ENCODE measurements at places on chromosomes 4 and X.

DNA sequence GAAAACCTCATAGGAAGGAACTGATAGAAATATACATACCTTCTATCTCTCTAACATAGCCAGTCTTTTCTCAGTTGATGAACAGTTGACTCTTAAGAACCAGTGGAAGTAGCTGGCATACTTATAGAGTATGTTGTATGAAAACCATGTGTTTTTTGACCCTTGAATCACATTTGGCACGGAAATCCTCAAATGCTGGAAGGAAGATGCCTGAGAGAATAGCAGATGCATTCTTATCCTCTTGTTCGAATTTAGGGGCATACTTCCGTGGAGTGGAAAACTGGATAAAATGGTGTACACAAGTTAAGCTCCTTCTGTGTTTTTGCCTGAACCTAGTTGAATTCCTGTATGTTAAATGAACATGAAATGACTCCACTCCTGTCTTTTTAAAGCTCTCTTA, 145.5 kb downstream of the PCDH7 start:
- DNase-seq = no peak

GRCh38 chr4:138181287-138181686, 60.9 kb downstream of the SLC7A11 start:
- DNase-seq = peak; percentile 36

GRCh38 chr4:80240976-80241375, 25.5 kb upstream of the FGF5 start:
- no peak for DNase-seq

DNA sequence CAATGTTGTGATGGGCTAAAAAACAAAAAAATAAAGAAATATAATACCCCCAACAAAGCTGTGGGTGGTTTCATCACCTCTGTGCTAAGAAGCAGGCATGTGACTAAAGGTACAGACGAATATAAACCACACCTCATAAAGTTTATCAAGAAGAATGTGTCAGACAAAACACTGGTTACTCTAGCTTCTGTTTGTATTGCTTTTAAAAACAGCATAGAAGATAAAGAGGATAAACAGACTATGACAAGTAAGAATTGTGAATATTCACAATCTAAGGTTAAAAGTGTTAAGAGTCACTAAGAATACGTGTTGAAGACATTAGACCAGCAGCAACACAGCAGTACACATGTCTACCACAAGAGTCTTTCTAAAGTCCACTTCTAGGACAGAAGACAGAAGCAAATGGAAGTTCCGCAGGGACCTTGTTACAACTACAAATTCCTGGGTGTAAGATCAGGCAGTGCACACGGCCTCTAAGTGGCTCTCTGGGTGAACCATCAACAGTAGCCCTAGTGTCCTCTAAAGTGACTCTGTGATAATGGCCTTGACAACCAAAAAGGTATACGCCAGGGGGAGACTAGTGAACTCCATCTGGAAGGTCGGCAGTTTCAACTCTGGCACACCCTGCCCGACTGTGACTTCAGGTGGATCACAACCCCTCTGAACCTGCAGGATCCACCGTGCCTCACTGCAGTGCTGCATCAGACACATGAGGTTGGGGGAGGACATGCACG, 8.3 kb upstream of the FGFBP2 start:
- DNase-seq = no peak

- DNase-seq = no peak
These were observed 244.5 kb upstream of the FSTL5 start for GRCh38 chr4:162408309-162408708.

DNA sequence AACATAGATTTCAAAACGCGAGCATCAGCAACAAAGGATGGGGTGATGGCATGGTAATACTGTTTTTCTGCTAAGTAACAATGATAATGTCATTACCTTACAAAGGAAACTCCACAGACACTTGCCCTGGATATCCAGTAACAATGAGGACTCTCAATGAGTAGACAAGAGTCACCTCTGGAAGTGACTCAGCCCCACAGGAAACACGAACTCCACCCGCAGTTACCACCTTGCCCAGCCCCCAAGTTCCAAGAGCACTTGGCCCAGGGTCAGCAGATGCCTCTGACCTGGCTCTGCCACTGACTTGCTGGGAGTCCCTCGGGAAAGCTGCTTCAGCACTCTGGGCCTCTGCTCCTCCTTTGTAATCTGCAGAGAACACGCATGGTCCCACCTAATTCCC, 110.3 kb upstream of the MAP3K15 start:
- no peak for DNase-seq

DNA sequence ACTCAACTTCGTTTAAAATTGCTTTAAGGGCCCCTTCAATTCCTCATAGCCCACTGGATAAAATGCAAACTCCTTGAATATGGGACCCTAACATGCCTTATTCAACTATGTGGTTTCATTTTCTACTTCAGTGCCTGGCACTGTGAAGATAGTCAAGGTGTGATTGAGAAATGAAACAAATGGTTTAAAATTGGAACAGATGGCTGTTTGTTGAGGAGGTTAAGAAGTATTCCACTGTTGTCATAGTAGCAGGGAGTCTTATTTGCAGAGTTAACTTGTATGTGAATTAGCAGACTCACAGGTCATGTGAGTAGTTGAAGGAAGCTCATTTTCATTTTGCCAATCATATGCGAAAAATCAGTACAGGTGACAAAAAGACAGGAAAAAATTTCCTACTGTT, 593.3 kb downstream of the KCTD8 start:
- peak; percentile 9 for DNase-seq

- DNase-seq = no peak
These were observed 1718.8 kb upstream of the PCDH10 start for GRCh38 chr4:131430302-131430701.

GRCh38 chrX:29348288-29348687, 761.0 kb downstream of the IL1RAPL1 start:
- DNase-seq = no peak

DNA sequence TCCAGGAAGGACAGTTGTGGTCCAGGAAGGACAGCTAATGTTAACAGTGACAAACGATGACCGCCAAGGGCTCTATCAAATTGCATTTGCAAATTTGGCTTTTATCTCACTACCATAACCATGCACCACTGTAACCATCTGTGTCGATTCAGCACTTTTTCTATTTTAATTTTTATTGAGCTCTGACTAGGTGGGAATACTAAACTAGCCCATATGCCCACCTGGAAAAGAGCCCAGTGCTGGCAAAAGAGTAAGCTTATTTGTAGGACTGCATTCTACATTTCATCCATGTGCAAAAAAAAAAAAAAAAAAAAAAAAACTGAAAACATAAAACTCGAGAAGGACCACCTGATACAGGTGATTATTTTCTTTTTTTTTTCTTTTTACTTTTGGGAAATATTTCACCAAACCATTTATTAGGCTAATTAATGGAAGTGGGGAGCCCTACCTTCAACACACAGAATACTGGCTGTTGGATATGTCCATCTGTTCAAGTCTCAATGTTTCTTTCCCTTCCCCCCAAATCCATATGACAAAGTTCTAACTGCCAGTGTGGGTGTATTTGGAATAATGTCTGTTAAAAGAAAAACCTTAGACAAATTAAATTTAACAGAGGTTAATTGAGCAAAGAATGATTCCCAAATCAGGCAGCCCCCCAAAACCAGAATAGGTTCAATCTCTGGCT, 99.5 kb upstream of the MXRA5 start:
- DNase-seq = peak; percentile 41

DNA sequence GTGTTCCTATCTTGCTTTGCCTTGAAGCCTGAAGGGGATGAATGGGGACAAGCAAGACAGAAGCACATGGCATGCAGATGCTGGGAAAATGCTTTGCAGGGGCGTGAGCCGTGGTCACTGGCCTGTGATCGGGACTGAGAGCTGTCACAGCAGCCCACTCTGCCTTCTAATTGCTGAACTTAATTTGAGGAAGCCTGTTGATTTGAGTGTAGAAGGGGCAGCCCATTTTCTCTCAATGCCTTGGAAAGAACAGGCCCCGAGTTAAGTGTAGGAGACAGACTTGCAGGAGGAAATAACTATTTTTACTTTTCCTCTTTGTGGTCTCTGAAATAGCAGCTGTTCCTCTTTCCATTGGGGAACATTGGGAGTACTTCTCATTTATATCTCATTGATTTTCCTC, 26.1 kb upstream of the TBC1D1 start:
- no peak for DNase-seq

- DNase-seq = no peak
These were observed 8.4 kb downstream of the UVSSA start for GRCh38 chr4:1355378-1355777.

DNA sequence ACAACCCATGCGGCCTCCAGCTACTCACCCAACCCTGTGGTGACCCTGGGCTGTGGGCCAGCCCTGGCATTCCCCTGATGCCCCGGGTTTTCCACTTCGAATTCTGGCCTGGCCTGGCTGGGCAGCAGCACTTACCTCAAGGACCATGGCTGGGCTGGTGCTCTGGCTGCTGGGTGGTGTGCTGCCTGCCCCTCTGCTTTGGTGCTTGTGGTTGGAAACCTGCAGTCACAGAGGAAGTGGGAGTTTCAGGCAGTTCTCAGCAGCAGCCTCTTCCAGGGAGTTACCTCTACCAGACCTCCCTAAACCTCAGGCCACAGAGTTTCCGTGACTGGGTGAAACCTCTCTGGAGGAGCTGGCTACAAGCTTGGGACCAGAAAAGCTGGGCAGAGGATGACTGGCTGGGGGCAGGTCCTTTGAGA, at the start of gene CXCR3:
TSS of gene CXCR3 (minus strand) at position 209 of the 419 bp plus-strand sequence. CDS start at position 147, 62 bp downstream.
- DNase-seq = no peak

GRCh38 chrX:45806410-45807121, 605.9 kb upstream of the DIPK2B start:
- DNase-seq = no peak

- DNase-seq = peak; percentile 24
These were observed 2.1 kb downstream of the BRWD3 start for GRCh38 chrX:80807606-80807991.

- peak; percentile 0 for DNase-seq
These were observed 48.5 kb downstream of the AWAT2 start for GRCh38 chrX:70001269-70001668.

- DNase-seq = no peak
These were observed 90.5 kb downstream of the RTL5 start for GRCh38 chrX:72041176-72041575.

DNA sequence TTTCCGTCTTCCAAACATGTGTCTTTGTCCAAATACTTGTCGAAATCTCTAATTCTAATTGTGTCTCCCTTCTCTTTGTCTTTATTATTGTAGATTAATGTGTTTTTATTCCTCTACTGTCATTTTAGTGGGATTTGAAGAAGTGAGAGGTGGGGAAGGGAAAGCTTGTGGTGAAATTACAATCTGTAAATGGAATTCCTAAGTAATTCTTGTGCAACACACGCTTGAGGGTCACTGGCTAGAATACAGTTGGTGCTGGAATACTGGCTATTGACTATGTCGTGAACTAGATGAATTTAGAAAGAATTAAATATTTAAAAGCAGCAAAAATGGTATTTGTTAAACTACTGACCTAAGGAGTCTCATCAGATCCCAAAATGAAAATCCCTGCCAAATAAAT, 10.7 kb upstream of the FNIP2 start:
- no peak for DNase-seq

DNA sequence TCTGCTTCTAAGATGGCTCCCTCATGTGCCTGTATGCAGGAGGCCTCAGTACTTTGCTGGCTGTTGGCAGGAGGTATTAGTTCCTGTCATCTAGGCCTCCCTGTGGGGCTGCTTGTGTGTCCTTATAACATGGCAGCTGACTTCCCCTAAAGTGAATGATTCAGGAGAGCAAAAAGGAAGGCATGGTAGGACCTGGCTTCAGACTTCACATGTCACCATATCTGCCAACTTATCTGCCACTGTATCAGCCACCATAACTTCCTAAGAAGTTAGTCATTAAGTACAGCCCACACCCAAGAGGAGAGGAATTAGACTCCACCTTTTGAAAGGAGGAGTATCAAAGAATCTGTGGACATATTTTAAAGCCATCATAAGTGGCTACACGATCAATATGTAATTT, 122.5 kb downstream of the UCHL1 start:
- DNase-seq = no peak

- peak; percentile 65 for DNase-seq
These were observed 22.6 kb downstream of the HAUS3 start for GRCh38 chr4:2219233-2219760.

GRCh38 chrX:44871114-44871645, 1.8 kb upstream of the KDM6A start:
- DNase-seq = peak; percentile 31

DNA sequence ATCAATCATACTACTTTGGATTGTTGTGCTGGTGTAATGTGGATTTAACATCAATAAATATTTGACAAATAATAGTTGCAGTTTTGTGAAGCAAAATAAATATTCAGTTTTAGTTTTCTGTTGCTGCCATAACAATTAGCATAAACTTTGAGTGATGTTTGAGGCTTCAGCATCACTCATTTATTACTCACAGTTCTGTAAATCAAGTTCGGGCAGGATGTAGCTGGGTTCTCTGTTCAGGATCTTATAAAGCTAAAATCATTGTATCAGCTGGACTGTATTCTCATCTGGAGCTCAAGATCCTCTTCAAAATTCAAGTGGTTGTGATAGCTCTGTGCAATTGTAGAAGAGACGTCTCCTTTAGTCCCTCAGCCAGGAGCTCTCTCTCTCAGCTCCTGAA, 81.7 kb downstream of the CBR4 start:
- DNase-seq = no peak

DNA sequence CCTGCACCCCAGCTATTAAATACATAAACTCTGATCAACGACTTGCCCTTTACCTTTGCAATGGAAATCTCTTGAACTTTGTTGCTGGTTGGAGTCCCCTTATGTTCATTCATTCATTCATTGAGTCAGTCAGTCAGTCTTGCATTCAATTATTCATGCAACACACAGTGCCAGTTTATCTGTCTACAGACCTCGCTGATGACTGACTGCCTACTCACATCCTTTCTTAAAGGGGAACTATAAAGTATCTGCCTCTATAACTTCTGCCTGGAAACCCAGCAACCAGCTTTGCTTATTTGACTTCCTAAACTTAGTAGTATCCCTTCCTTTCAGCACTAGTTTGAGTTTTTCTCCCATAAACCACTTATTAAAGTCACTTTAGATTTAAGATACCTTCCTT, 620.8 kb upstream of the ADGRL3 start:
- no peak for DNase-seq

- no peak for DNase-seq
These were observed 186.4 kb downstream of the DCTD start for GRCh38 chr4:182730791-182731190.

GRCh38 chrX:2398064-2398656, 102.6 kb downstream of the DHRSX start:
- DNase-seq = no peak

- DNase-seq = peak; percentile 45
These were observed 227.2 kb downstream of the ANK2 start for GRCh38 chr4:113276464-113277170.

DNA sequence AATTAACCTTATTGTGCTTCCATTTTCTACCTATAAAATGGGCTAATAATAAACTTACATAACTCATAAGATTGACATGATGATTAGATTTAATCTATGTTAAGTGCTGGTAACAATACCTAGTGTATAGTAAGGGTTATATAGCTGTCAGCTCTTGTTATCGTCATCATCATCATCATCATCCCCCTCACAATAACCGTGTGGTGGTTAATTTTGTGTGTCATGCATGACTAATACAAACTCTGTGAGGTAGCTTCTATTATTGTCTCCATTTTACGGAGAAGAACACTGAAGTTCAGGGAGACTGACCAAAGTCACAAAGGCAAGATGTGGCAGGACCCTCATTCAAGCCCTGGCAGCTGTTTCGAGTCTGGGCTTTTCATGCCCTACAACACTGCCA, 211.3 kb downstream of the PALLD start:
- DNase-seq = no peak

GRCh38 chr4:86730310-86730709, 118.9 kb downstream of the SLC10A6 start:
- DNase-seq = no peak

Measured in cerebellar cortex (tissue), 1 donor.